ENCODE measurements at places on chromosomes 11 and 22. TPM values are rescaled to one million over a fixed set of nuclear protein-coding genes. Genes with fewer than 3 reads are reported as not detected.

Gene PLA2G3
- not detected for total RNA-seq

Gene ZFTA
- total RNA-seq, result 17.3 TPM

Gene KIF18A
- total RNA-seq, result 5.2 TPM

Gene FLRT1
- total RNA-seq, result 0.09 TPM

Gene SSTR3
- total RNA-seq, result 0.16 TPM

Gene PDE3B
- total RNA-seq, result 4.6 TPM

Gene KCNJ11
- not detected for total RNA-seq

Gene ZMAT5
- total RNA-seq, result 20.3 TPM

Gene LRRC56
- 0.95 TPM for total RNA-seq

Gene MCHR1
- total RNA-seq, result 0.63 TPM

Gene AP2A2
- 27.0 TPM for total RNA-seq

Gene SOX10
- not detected for total RNA-seq

Gene HSPB2
- 0.63 TPM for total RNA-seq

Gene TNNT3
- total RNA-seq, result 0.47 TPM

Gene PATZ1
- 14.9 TPM for total RNA-seq

Data from bronchial smooth muscle cell (primary cell).